ENCODE measurements at places on chromosomes 1 and 21.

DNA sequence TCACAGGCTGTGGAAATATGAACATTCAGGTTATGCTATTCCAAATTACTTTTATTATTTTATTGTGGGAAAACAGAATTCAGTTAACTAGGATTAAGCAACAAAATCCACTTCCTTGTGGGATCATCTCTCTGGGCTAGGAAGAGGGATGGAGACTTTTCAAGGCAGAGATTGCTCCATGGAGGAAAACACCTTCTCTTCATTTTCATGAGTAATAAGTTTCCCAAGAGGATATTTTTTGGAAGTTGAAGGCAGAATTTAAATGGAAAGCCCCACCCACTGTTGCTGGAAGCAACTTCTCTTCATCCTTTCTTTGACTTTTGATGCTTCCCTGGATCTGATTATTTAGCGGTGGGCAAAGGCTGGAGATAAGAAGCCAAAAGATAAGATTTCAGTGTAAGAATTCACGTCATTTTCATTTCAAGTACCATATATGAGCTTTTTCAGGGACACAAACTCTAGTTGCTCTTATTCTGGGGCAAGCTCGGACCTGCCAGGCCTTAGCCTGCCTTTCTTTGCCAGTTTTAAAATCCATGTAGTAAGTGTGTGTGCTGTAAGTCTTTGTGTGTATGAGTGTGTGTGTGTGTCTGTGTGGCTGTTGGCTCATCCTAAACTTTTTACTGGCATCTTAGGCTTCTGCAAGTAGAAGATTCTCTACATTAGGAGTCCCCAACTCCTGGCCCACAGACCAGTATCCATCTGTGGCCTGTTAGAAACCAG lies 11.7 kb upstream of the IL24 start:
- no peak for DNase-seq

- DNase-seq: no peak
These were observed 1.1 kb downstream of the CRCT1 start for GRCh38 chr1:152515434-152515783.

GRCh38 chr1:3620708-3621107 lies 4.1 kb upstream of the TPRG1L start:
- no peak for DNase-seq

DNA sequence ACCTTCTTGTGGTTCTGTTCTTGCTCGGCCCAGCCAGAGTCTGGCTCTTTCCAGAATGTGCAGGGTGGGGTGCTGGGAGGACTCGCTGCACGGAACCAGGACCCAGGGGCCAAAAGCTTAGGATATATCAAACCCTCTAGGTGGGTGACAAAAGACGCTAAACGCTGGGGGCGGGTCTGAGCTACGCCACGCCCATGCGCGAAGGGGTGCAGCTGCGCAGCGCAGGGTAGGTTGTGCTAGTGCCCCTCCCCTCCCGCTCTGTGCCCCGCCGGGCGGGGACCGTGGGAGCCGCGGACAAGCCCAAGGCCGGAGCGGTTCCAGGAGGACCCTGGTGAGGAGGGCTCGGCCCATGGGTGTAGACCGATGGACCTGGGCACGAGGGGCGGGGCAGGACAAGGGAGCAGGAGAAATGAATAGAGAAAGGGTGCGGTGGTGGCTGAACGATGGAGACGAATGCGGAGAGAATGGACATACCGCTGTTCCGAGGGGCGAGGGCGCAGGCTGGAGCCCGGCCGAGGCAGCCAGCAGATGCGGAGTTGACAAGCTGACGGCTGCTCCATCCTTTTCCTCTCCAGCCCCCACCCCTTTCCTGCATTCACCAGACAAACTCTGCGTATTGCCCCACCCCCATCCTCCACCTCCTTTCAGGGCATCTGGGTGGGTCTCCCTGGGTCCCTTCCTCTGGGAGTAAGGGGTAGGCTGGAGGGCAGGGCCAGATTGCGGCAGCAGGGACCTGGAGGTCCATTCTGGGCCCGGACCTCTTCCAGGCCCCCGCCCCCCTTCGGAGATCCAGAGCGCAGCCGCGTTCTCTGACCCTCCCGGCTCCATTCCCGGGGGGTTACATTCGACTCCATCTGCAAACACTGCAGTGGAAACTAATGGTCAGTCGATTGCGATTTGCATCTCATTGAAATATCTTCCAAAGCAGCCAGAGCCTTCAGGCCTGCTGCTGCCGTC lies at the start of gene RUSC1:
Gene RUSC1, plus strand, starts transcription at position 234 of the 957 bp plus-strand sequence. CDS start 880 bp downstream, outside the sequence.
- peak; percentile 42 for DNase-seq

GRCh38 chr1:245598524-245599305 lies 443.9 kb downstream of the KIF26B start:
- DNase-seq: no peak

GRCh38 chr1:154476791-154477190 lies 25.2 kb upstream of the TDRD10 start:
- DNase-seq: no peak

GRCh38 chr1:163796394-163796821 lies 474.7 kb downstream of the NUF2 start:
- DNase-seq: no peak

DNA sequence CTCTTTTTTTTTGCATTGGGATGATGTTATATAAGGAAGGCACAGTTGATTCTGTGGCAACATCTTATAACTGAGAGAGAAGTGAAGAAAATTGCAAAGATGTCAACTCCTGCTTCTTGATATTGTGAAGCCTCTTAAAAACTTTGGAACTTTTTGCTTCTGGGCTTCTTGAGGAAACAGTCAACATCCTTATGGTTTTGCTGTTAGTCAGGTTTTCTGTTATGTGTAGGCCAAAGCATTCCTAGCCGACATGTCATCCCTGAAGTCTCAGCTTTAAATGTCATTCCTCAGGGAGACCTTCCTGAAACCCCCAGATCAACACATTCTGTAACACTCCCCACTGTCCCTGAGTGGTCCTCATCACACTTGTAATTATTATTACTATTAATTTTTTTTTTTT lies 12.6 kb downstream of the FALEC start:
- no peak for DNase-seq

DNA sequence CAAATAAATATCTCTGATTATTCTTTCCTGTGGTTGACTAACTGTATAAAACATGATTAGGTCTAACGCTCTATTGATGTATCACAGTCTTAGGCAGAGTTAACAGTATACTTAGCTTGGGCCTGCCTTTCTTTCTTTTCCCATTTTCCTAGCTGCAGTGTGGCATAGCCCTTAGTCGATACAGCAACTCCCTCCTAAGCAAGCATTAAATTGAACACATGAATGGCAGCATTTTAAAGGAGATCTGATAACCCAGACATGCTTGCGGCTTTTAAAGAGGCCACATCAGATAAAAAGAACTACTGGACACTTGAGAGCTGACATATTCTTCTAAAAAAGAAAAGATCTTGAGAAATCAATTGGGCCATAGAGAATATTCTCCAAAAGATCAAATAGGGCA lies 312.0 kb upstream of the TMPRSS15 start:
- DNase-seq: no peak

DNA sequence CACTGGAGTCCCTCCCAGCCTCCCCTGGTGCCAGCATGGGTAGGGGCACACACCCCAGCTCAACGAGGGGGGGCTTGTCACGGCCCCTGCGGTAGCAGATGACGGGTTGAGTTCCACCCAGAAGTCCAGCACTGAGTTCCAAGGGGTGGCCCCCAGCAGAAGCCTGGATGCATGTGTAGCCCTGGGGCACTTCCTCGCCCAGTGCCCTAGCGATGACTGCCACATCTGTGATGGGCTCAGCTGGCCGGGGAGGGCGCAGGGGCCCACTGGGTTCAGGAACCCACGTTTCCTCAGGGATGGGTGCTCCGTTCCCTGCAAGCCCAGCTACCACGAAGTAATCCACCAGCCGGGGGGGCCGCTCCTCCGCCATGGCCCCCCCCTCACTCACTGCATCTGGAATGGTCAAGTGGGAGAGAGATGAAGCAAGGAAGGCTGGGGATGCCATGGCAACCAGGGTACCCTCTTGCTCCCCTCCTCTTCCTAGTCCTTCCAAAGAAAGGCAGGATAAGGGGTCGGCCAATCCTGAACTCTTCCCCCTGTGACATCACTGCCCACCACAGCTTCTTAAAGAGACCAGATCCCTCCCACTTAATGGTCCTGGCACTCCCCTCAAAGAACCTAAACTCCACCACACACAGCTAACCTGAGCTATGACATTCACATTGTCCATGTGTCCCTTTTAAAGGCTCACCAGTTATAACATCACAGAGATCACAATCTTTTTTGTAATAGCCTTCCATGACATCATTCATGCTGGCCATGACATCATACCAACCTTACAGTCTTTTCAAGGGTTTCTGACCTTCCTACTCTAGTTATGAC lies 2.3 kb downstream of the DENND4B start:
- no peak for DNase-seq

GRCh38 chr1:198638894-198639635 lies at the start of gene PTPRC:
Gene PTPRC (plus strand): TSS chr1:198639040. CDS start chr1:198639269, 229 bp downstream.
- DNase-seq: no peak

- no peak for DNase-seq
These were observed 2.2 kb upstream of the LAPTM5 start for GRCh38 chr1:30759718-30760281.

DNA sequence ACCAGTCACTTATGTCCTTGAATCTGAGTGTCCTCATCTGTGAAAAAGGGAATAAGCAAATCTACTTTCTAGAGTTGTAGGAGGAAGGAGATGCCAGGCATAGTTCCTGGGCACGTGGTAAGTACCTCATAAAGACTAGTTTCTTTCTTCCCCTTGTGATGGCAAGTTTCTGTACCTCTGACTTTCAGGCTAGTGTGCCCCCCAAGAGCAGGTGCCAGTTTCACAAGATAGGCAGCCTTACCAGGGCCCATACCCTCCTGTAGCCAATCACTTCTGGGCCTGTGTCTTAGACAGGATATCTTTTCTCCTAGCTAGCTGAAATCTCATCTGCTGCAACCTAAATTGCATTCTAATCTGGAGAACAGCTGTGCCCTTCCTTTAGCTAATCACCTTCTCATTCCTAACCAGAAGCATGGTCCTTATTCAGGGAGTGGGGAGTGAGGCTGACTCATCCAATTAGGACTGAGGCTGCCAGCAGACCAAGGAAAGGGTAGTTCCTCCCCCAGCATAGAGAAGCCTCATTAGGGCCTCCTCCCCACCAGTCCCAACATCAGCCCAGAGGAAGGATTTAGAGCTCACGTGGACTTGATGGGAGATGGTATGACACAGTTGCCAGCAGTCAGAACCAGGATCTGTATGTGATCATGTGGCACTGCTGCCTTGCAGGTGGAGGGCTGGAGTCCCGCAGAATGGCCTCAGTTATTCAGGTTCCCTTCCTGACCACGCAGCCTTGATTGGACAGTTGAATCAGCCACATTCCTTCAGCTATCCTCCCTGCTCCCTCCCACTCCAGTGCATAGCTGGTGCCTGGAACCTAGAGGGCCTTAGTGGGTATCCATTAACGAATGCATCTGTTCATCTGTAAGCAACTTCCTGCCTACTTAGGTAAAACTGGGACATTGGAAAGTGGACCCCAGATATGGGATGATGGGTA lies 7.9 kb downstream of the KLHDC8A start:
- DNase-seq: no peak

- DNase-seq: no peak
These were observed 15.3 kb upstream of the PGBD5 start for GRCh38 chr1:230441183-230442029.

GRCh38 chr1:153626904-153627714 lies at the start of gene S100A13:
Gene S100A13 (minus strand): TSS chr1:153627505. CDS start chr1:153626472, 1,033 bp downstream.
- DNase-seq: no peak

DNA sequence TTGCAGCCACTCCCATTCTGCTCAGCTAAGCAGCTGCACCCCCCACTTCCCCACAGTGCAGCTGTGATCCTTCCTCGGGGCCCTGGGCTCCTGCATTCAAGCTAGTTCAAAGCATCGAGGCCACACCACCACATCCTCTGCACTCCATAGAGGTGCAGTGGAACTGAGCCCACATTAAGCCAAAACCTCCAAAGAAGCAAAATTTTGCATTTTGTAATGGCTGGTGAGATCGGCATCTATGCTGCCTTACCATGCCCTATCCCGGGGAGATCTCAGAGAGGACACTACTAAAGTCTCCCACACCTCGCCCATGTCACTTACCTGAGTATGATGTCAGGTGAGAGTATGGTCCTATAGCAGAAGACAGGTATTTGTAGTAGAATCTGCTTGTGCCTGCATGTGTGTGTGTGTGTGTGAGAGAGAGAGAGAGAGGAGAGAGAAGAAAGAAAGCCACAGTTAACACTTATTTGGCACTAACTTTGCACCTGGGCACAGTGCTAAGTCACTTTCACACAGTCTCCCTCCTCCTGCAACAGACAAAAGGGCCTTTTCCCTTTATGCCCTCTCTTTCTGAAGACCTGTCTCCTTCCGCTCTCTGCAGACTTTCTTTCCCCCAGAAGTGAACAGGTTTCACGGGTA lies 89.8 kb downstream of the KIF14 start:
- DNase-seq: peak; percentile 15

- no peak for DNase-seq
These were observed 202.6 kb downstream of the GRIK1 start for GRCh38 chr21:29737186-29737585.

DNA sequence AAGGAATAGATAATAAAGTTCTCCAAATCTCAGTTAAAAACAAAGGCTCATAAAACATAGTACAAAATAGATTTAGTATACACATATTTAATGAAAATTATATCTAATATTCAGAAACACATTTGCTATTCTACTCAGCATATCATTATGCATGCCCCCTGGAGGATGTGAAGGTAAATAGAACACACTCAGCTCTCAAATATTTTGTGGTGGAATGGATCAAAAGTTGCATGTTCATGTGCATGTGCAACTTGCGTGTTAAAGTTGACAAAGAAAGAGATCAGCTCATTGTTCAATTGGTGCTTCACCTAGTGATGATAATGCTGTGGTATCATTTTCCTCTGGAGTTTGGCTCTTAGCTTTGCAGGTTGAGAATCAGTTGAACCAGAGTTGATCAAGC lies 4.9 kb upstream of the ZNF644 start:
- no peak for DNase-seq

DNA sequence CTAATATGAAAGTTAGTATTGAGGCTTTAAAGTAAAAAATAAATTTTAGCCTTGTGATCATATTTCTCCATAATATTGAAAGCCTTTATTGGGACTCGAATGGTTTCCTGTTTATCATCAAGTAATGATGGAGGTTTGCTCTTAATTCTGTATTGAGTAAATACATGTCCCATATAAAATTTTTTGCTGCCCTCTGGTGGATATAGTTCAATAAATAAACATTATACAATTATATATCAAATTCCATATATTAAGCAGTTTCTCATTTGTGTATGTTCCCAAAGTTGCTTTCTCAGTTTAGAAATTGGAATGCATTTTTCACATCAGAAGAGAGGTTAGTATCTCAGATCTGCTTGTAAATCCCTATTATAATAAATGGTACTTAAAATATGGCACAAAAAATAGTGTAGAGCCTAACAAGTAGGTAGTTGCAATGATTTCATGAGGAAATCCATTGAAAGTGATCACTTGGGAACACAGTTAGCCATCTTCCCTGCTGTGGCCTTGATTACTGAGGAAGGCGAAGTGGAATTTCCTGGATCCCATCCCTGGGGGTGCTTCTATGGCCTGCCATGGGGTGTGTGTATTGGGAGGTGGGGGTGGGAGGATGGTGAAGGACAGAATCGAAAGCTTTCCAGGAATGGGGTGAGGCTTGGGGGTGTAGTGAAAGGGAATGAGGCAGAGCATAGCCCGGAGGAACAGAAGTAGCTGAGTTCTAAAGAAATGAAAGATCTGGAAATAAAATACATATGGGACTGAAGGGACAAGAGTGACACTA lies 84.1 kb upstream of the C21orf91 start:
- no peak for DNase-seq
